ENCODE measurements at places on chromosomes 11 and 22. TPM values are rescaled to one million over a fixed set of nuclear protein-coding genes. Genes with fewer than 3 reads are reported as not detected.

Gene ELP4
- total RNA-seq: 33.8 TPM

Gene SYT9
- not detected for total RNA-seq

Gene ESAM
- not detected for total RNA-seq

Gene GPR137
- total RNA-seq: 46.6 TPM

Gene SLCO2B1
- 0.13 TPM for total RNA-seq

Gene OR10D3
- total RNA-seq: not detected

Gene POU2F3
- not detected for total RNA-seq

Gene MIAT
- total RNA-seq: 0.11 TPM

Gene ARHGAP20
- total RNA-seq: 2.2 TPM

Gene SGSM1
- total RNA-seq: not detected

- DNase-seq: no peak
Observed at GRCh38 chr22:34841911-34842310, 224.0 kb upstream of the ISX start.

- no peak for DNase-seq
Observed at GRCh38 chr22:22978637-22979036, 91.0 kb downstream of the IGLL5 start.

DNA sequence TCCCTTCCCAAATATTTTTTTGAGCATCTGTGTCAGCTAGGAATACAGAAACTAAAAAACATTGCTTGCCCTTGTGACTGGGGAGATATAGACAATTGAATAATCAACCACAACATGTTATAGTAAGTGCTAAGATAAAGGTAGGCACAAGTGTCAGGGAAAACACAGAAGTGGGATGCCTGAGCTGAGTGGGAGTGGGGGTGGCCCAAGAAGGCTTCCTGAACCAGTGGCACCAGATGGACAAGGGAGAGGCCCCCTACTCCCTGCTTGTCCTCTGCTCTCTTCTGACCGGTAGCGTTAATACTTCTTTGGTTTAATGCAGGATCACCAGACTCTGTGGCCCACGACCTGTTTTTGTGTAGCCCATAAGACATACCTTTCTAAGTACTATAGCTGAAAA lies 48.8 kb downstream of the PACS1 start:
- DNase-seq: no peak

DNA sequence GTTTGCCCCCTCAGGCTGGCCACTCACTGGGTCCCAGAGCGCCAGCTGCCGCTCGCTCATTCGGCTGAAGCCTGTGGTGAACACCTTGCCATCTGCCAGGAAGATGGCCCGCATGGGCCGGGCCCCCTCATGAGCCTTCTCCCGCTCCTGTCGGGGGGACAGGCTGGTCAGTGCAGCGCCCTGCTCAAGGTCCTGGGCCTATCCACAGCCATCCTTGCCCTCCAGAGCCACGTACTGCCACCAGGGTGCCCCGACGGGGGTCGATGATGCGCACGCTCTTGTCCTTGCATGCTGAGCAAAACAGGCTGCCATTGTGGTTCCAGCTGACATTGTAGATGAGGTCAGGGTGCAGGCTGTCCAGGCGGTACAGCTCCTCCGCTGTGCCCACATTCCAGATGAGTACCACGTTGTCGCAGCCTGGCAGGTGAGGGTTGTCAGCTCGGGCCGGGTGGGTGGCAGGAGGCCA lies 2.1 kb downstream of the CORO1B start:
- no peak for DNase-seq

GRCh38 chr11:19259487-19260345 lies 19.0 kb upstream of the E2F8 start:
- DNase-seq: peak; percentile 25

GRCh38 chr22:38082986-38083710 lies 836 bp downstream of the SLC16A8 start:
- DNase-seq: no peak

- DNase-seq: no peak
Observed at GRCh38 chr11:12245091-12245490, 132.3 kb upstream of the PARVA start.

GRCh38 chr22:24753914-24754313 lies 20.6 kb downstream of the PIWIL3 start:
- DNase-seq: no peak

- DNase-seq: no peak
Observed at GRCh38 chr11:97123237-97123636, 733.4 kb downstream of the JRKL start.

DNA sequence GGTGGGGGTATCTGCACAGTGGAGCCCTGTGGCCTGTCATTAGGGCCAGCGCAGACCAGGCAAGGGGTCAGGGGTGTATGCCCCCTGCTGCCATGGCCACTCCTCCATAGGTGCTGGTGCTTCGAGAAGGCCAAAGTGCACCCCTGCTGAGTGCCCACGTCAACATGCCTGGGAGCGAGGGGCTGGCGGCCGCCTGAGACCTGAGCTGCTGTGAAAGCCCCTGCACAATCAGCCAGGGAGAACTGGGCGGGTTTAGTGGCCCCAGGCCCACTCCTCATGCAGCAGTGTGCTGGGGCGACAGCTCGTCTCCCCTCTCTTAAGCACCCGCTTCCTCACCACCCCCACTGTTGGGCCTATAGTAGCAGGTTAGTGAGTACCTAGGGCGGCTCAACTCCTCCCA lies 14.0 kb downstream of the ZDHHC24 start:
- DNase-seq: no peak

DNA sequence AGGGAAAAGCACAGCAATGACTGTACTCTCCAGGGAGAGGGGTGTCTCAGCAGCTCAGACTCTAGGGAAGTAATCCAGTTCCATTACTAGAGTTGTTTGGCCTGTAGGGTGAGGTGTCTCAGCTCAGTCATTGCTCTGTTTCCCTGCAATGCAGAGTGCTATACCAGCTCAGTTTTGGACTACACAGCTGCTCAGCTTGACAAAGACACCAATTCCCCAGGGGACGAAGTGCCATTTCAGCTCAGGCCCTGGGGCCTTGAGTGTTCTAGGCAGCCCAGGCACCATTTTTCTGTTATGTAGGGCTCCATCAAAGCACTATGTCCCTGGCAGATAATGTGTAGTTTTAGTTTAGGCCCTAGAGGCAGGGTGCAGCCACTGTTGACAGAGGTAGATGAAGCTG lies 18.2 kb downstream of the CALCB start:
- no peak for DNase-seq

DNA sequence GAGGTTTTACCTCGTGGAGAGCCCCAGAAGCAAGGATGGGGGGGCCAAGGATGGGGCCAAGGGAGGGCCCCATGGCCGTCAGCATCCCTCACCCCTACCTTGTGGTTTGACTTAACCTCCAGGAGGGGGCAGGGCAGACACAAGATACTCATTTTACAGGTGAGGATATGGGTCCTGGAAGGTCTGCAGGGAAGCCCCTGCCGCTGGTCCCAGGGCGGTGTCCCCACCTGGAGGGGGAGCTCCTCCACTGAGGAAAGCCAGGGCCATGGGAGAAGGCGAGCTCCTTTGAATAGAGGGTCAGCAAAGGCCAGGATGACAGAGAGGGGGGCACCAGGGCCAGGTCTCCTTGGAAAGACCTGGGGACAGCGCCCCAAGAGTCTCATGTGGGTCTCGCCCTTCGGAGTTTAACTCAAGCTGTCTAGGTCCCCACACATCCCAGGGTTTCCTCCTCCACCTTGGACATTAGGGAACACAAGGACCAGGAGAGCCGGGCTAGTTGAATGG lies 5.9 kb upstream of the ADORA2A start:
- DNase-seq: no peak

DNA sequence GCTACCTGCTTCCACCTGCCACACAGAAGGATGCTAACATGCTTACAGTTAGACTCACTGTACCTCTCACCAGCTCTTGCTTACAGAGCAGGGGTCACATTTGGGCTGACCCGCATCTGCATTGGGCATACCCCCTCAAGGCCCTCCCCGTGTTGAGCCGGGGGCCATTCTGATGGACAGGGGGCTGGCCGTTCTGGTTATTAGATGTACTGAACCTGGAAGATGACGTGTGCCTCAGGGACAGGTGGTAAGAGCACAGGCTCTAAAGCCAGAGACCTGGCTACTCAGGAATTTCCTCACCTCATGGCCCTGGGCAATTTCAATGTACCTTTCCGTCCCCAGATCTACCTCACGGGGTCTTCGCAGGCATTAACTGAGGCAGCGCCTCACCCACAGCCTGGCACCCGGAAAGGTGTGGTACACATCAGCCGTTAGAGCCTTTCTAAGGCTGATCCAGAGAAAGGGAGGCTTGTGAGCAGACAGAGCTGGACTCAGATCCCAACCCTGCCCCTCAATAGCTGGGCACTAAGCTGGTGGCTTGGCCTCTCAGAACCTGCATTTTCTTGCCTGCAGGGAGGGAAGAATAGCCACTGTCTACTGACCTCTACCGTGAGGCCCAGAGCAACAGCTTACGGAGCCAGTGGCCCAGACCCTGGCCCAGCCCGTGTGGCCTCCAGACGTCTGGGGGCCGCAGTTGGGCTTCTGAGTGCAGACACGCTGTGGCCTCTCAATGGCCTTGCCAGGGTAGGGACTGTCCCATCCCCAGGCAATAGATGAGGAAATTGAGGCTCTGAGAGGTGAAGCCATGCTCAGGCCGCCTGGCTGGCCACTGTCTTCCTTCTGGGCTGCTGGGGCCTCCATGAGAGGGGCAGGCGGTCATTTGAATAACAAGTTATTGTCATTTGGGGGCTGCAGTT lies 100.6 kb downstream of the MORC2 start:
- DNase-seq: no peak

DNA sequence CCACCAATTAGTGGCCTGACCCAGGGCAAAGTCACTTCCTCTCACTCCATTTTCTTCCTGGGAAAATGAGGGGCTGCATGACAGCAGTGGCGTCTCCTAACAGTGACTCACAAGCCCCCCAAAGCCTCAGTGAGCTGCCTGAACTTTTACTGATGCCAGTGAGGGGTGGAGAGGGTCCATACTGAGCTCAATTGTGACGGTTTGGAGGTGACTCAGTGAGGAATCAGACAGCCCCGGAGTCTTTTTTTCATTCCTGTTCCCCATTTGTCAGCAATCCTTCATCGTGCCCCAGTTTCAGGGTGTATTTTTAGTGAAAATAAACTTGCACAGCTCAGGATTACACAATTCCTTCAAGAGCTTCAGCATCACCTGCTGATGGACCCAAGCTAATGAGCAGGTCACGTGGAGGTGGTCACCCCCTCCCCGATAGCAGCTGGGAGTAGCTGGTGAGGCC lies 30.1 kb upstream of the RASD2 start:
- no peak for DNase-seq
